ENCODE measurements at places on chromosomes 12 and 14. TPM values are rescaled to one million over a fixed set of nuclear protein-coding genes. Genes with fewer than 3 reads are reported as not detected.

GRCh38 chr14:21347201-21347600 is 36.6 kb downstream of the SUPT16H start:
- H3K27ac ChIP-seq: no peak overlapping the region
- H3K4me1 ChIP-seq: no peaks in the 10 kb centered on the region
- no peak overlapping the region for H3K4me3 ChIP-seq
- H3K27me3 ChIP-seq: peaks cover 14% of the 10 kb centered on the region

GRCh38 chr12:89927226-89927698 is 218.6 kb upstream of the ATP2B1 start:
- no peaks in the 10 kb centered on the region for H3K27me3 ChIP-seq
- DNase-seq: no peak
- H3K36me3 ChIP-seq: no peaks in the 10 kb centered on the region
- H3K4me1 ChIP-seq: peaks cover 13% of the 10 kb centered on the region
- H3K4me3 ChIP-seq: no peak overlapping the region
- no peak overlapping the region for H3K27ac ChIP-seq

- H3K4me3 ChIP-seq: no peak overlapping the region
- no peak for DNase-seq
- H3K27me3 ChIP-seq: no peaks in the 10 kb centered on the region
- H3K27ac ChIP-seq: no peak overlapping the region
- peaks cover 15% of the 10 kb centered on the region for H3K4me1 ChIP-seq
- H3K36me3 ChIP-seq: peaks cover 26% of the 10 kb centered on the region
Observed at GRCh38 chr14:104766863-104767633, 14.1 kb downstream of the SIVA1 start.

DNA sequence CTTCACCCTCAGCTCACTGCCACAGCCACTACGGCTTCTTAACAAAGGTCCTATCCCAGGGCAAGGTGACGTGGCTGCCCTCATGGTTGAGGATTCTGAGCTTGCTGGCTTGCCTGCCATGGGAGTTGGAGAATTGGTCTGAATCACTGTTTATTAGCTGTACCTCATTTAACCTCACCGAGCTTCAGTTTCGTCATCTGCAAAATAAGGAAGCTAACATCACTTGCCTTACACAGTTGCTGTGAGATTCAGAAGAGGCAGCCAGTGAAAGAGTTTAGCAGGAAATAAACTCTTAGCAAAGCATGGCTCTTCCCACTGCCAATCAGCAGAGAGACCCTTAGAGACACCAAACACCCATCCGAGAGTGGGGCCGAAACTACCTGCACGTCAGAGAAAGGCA is 90.1 kb upstream of the KCNA1 start:
- no peaks in the 10 kb centered on the region for H3K4me1 ChIP-seq
- no peaks in the 10 kb centered on the region for H3K36me3 ChIP-seq
- no peak for DNase-seq
- H3K4me3 ChIP-seq: no peak overlapping the region
- H3K27ac ChIP-seq: no peak overlapping the region

- no peak for DNase-seq
- no peaks in the 10 kb centered on the region for H3K27me3 ChIP-seq
- H3K27ac ChIP-seq: no peak overlapping the region
- H3K36me3 ChIP-seq: no peaks in the 10 kb centered on the region
Observed at GRCh38 chr12:124739953-124740561, 123.6 kb downstream of the SCARB1 start.

DNA sequence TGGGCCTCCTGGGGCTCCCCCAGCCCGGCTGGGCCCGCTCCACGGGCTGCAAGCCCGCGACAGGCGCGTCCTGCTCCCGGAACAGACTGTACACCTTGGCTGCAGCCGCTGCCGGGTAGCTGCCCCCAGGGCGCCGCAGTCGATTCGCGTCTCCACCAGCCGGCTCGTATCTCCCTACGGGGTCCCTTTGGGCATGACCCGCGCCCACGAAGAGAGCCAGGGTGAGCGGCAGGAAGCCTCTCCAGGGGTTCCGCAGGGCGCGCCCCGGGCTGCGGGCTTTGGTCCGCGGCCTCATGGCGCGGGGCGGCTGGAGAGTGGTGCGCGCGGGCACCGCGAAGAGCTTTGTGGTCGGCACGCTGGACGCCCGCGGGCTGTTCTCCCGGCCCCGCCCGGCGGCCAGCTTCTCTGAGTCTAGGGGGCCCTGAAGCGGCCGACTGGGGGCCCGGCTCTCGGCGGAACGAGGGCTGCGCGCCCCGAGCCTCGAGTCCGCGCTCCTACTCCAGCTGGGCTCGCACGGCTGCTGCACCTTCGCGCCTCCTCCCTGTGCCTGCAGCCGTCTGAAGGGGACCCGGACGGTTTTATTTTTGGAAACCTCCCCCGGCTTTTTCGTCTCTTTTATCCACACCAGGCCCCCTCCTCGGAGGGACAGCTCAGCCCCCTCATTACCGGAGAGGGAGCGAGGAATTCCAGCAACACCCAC is at the start of gene LTBP2:
Gene LTBP2, minus strand, starts transcription at position 588 of the 700 bp plus-strand sequence. Its CDS starts 293 bp downstream, at position 295.
- H3K36me3 ChIP-seq: peaks cover 5% of the 10 kb centered on the region
- peak within 1 kb of the TSS; percentile 88 for H3K4me3 ChIP-seq
- H3K4me1 ChIP-seq: peaks cover 72% of the 10 kb centered on the region
- DNase-seq: no peak

DNA sequence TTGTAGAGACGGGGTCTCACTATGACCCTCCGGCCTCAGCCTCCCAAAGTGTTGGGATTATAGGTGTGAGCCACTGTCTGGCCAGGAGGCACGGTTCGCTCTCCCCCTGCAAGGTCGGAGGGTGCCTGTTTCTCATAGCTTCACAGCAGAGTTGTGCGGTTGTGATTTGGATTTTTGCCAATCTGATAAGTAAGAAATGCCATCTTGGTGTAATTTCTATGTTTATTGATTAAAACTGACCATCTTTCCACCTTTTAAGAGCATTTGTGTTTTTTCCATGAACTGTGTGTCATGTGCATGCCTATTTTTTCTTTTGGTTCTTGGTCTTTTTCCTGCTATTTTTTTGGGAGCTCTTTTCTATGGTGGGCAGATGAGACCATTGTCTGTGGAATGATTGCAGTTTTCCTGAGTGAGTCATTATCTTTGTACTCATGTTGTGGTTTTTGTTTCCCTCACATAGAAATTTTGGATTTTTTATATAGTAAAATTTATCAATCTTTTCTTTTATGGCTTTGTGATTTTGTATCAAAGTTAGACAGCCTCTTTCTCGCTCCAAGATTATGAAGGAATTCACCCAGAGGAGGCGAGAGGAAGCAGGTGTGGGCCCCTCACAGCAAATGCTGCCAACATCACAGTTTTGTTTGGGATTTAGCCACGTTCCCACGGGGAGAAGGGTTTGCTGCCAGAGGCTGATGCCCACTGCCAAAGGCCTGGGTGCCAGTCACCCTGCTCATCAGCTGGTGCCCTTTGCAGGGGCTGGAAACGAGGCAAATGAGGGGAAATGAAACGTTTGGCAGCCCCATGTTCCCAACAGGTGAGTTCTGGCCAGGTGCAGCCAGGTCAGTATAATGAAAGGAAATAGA is 47.2 kb downstream of the RFX4 start:
- no peak overlapping the region for H3K4me3 ChIP-seq
- no peaks in the 10 kb centered on the region for H3K36me3 ChIP-seq

- no peak overlapping the region for H3K27ac ChIP-seq
- H3K4me1 ChIP-seq: peaks cover 20% of the 10 kb centered on the region
Observed at GRCh38 chr12:76542908-76543307, 16.7 kb downstream of the OSBPL8 start.

GRCh38 chr12:53571295-53571694 is 54.9 kb downstream of the ATF7 start:
- H3K4me3 ChIP-seq: no peak overlapping the region
- H3K27me3 ChIP-seq: no peaks in the 10 kb centered on the region
- no peak for DNase-seq
- peaks cover 9% of the 10 kb centered on the region for H3K36me3 ChIP-seq
- H3K27ac ChIP-seq: no peak overlapping the region
- H3K4me1 ChIP-seq: peaks cover 29% of the 10 kb centered on the region

DNA sequence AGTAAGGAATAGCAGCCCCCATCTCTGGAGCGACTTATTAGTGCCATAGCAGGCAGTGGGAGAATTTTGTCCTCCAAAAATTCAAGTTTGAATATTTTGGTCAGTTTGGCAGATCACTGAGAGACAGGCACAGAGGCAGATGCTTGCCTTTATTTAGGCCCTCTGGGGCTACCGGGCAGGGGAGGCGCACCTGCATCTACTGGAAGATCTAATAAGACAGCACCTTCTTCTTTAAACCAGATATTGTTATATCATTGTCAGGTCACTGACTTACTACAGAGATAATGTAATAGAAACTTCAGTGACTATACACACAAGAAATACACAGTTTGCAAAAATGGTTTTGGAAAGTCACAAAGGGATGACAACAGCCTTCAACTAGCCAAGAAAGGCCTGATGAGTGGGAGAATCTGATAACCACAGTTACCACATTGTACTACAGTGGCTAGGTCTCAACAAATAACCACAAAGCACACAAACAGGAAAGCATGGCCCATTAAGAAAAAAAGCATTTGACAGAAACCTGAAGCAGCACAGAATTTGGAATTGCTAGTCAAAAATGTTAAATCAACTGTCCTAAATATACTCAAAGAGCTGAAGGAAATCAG is 56.8 kb downstream of the CDK17 start:
- no peaks in the 10 kb centered on the region for H3K27me3 ChIP-seq
- DNase-seq: no peak
- H3K27ac ChIP-seq: no peak overlapping the region
- H3K4me3 ChIP-seq: no peak overlapping the region
- peaks cover 18% of the 10 kb centered on the region for H3K36me3 ChIP-seq

GRCh38 chr12:110104188-110105094 is 19.7 kb upstream of the IFT81 start:
- no peak overlapping the region for H3K27ac ChIP-seq
- H3K36me3 ChIP-seq: no peaks in the 10 kb centered on the region
- peaks cover 26% of the 10 kb centered on the region for H3K4me1 ChIP-seq
- no peak overlapping the region for H3K4me3 ChIP-seq

- H3K27ac ChIP-seq: no peak overlapping the region
- H3K4me1 ChIP-seq: peaks cover 19% of the 10 kb centered on the region
- no peak overlapping the region for H3K4me3 ChIP-seq
- DNase-seq: no peak
- no peaks in the 10 kb centered on the region for H3K36me3 ChIP-seq
Observed at GRCh38 chr12:124847113-124848074, 16.3 kb downstream of the SCARB1 start.

GRCh38 chr12:22684140-22685118 is 59.5 kb downstream of the ETNK1 start:
- no peak overlapping the region for H3K27ac ChIP-seq
- H3K4me1 ChIP-seq: peaks cover 20% of the 10 kb centered on the region
- no peak overlapping the region for H3K4me3 ChIP-seq
- DNase-seq: no peak
- no peaks in the 10 kb centered on the region for H3K27me3 ChIP-seq

DNA sequence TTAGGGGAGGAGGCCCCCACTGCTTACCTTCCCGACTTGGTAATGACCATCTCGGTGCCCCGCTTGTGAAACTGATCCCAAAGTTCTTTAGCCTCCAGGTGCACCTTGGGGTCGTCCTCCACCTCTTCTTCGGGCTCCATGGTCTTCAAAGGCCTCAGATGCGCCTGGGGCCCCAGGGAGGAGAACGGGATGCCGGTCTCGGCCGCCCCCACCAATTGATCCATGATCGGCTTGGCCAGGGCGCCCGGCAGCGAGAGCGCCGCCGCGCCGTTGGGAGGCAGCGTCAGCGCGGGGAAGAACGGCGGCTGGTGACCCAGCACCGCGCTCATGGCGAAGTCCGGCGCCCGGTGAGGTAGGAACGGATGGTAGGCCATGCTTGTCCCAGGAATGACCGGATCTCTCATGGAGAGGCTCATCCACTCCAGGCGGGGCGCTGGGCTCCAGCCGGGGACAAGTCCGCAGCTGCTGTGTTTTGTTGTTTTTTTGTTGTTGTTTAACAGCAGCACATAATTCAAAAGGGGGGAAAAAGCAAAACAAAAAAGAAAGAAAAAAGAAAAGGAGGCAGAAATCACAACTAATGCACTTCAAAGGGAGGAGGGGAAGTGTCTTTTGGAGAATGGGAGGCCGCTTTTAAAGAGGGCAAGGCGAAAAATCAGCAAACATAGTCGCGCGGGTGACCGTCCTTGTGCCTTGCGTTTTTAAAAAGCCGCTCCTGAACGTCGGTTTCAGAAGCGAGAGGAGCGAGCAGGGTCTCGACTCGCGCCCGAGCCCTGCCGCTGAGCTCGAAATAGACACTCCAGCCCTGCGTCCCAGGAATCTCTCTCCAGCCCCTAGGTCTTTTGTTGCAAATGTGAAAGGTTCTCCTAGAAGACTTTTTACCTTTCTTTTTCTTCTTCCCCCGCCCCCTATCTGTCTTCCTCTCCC is 928 bp downstream of the TBX3 start:
- peak overlapping the region; percentile 90 for H3K4me3 ChIP-seq
- no peak for DNase-seq
- H3K4me1 ChIP-seq: peaks cover 37% of the 10 kb centered on the region
- H3K27me3 ChIP-seq: peaks cover 84% of the 10 kb centered on the region
- H3K27ac ChIP-seq: peak overlapping the region; percentile 86

DNA sequence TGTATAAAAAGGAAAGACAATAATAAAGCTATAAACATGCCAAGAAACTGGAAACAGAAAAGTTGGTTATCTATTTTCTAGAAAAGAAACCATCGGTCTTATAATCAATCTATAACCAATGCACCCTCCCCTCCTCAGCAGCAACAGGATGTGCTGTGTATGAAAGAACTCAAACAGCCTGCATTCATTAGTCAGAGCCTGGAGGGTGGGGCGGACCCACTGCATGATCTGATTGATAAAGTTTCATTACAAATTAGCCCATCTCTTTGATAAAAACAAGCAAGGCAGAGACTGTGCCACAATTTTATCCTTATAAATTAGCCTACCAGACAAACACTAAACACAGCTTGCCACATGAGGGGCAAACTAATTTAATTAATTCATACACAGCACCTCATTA is 448.1 kb downstream of the BCAT1 start:
- DNase-seq: no peak
- H3K4me1 ChIP-seq: peaks cover 41% of the 10 kb centered on the region
- H3K27ac ChIP-seq: peak overlapping the region; percentile 82
- H3K27me3 ChIP-seq: no peaks in the 10 kb centered on the region
- peak overlapping the region; percentile 14 for H3K4me3 ChIP-seq

DNA sequence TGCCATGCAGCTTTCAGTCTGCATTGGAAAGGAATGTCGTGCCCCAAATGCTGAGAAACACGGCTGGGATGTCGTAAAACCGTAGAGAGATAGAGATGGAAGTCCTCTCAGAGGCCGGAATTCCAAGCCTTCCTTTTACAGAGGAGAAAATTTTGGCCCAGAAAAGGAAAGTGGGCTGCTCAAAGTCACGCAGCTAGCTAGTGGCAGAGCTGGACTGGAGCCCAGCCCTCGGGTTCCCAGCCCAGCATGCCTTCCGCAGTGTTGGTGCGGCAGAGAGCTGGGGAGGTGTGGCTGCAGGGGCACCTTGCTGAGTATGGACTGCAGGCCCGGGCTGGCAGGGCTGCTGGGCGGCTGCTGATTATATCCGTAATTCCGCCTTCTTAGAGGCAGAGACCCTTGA is 50.3 kb downstream of the KCNA1 start:
- H3K4me3 ChIP-seq: no peak overlapping the region
- H3K36me3 ChIP-seq: no peaks in the 10 kb centered on the region
- peaks cover 29% of the 10 kb centered on the region for H3K4me1 ChIP-seq

GRCh38 chr14:76292561-76292960 is 83.4 kb upstream of the ESRRB start:
- H3K27ac ChIP-seq: no peak overlapping the region
- H3K36me3 ChIP-seq: no peaks in the 10 kb centered on the region
- peak; percentile 80 for DNase-seq
- H3K27me3 ChIP-seq: peaks cover 10% of the 10 kb centered on the region
- H3K4me1 ChIP-seq: no peaks in the 10 kb centered on the region

The CLEC2D gene
- 10.0 TPM for total RNA-seq

The RAD9B gene
- total RNA-seq: 0.64 TPM

The PDZRN4 gene
- total RNA-seq: not detected

The SOAT2 gene
- total RNA-seq: not detected

The SHMT2 gene
- total RNA-seq: 290 TPM

The GDF11 gene
- total RNA-seq: 11.6 TPM

The NOXRED1 gene
- total RNA-seq: 0.35 TPM

The ETFBKMT gene
- total RNA-seq: 3.7 TPM
